Kidney tubule cell (primary cell): ENCODE measurements at places on chromosomes 3 and 15.
A peak's percentile ranks its signal among the peaks of the same experiment; 100 is the strongest.

- DNase-seq, result no peak
Observed at GRCh38 chr15:46278486-46279090, 643.8 kb downstream of the SQOR start.

DNA sequence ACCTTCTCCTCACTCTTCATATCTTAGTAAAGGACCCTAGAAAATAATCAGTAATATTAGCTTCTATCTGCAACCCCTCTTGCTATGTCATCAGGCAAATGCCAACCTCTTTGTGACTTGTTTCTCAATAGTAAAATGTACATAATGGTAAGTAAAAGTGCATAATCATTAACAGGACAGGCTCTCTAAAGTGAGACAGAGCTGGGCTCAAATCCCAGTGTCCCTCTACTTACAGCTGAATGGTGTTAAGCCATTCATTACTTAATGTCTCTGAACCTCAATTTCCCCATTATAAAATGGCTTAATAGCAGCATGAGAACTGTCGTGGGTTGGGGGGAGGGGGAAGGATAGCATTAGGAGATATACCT is 62.6 kb upstream of the ATP11B start:
- no peak for DNase-seq

DNA sequence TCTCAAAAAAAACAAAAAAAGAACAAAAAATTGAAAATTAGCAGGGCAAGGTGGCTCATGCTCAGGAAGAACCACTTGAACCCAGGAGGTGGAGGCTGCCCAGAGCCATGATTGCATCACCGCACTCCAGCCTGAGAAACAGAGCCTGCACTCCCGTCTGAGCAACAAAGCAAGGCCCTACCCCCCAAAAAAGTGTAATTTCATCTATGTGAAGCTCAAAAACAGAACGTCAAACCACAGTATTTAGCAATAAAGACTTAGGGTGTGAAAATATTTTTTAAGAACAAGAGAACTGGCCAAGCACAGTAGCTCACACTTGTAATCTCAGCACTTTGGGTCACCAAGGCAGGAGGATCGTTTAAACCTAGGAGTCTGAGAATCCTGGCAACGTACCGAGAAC is 38.2 kb downstream of the STAG1 start:
- DNase-seq, result no peak

DNA sequence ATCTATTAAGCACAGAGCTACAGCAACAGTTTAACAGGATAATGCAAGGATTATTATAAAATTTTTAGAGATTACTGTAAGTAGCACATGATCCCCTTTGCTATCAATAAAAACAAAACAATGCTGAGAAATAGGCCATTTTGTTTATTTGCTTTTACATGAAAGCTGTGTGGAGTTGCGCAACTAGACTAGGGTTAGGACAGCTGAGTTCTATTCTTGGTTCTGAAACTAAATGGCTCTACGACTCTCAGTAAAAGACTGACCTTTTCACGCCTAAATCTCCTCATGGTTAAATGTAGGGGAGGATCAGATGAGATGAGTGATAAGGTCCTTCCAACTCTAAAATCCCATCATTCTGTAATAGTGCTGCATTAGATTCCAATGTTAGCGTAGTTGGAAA is 25.0 kb downstream of the KCNMB2 start:
- DNase-seq, result no peak

DNA sequence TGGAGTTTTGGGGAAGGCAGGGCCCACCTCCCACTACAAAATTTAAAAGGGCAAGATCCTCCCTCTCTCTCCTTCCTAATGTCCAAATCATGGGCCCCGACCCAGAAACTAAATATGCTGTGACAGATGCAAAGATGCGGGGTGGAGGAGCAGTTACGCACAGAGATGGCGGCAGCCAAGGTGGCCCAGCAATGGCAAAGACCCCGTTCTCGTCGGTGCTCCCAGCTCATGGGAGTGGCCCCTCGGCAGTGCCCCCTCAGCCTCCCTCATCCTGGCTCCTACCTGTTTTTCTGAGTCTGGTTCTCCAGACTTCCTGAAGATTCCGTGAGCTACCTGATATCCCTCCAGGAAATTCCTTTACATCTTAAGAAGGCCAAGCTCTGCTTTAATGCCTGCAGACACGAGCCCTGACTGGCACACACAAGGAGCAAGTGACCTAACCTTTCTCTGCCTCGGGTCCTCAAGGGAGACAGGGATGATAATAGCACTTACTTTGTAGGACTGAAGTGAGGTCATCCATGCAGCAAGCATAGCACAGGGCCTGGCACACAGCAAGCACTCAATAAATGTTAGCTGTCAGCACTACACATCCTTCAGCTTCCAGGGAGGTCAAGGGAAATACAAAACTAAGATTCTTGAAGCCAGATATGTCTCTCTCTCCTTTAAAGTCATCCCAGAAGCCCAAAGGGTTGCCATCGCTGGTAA is 103.5 kb downstream of the LSM3 start:
- DNase-seq, result no peak

- DNase-seq, result peak; percentile 63
Observed at GRCh38 chr15:59300618-59301139, 72.0 kb downstream of the MYO1E start.
